CD8-positive, alpha-beta T cell (primary cell): ENCODE measurements at places on chromosomes 6 and 20. TPM values are rescaled to one million over a fixed set of nuclear protein-coding genes. Genes with fewer than 3 reads are reported as not detected.

The ARMC12 gene
- total RNA-seq = 1.5 TPM

The BFSP1 gene
- 0.31 TPM for total RNA-seq

The SOBP gene
- total RNA-seq = 0.44 TPM

The GPSM3 gene
- total RNA-seq = 154 TPM

The TFAP2D gene
- not detected for total RNA-seq

The HCRTR2 gene
- total RNA-seq = not detected

The C20orf202 gene
- not detected for total RNA-seq

The CTAGE9 gene
- total RNA-seq = not detected

The KCNK15 gene
- not detected for total RNA-seq

The ZSCAN23 gene
- not detected for total RNA-seq

The HAO1 gene
- total RNA-seq = not detected

The ULBP1 gene
- 0.41 TPM for total RNA-seq

The ARMH2 gene
- total RNA-seq = 0.44 TPM

The SEMG2 gene
- not detected for total RNA-seq

The LBP gene
- total RNA-seq = not detected

The MOCS1 gene
- 0.56 TPM for total RNA-seq

The SNAI1 gene
- total RNA-seq = 3.1 TPM
